Fibroblast of skin of left quadriceps (primary cell): ENCODE measurements at places on chromosomes 6 and 20.

- no peak for DNase-seq
These were observed 143.3 kb downstream of the PRL start for GRCh38 chr6:22153384-22154158.

- DNase-seq = peak; percentile 50
These were observed 15.5 kb upstream of the CLDN20 start for GRCh38 chr6:155248008-155249001.

DNA sequence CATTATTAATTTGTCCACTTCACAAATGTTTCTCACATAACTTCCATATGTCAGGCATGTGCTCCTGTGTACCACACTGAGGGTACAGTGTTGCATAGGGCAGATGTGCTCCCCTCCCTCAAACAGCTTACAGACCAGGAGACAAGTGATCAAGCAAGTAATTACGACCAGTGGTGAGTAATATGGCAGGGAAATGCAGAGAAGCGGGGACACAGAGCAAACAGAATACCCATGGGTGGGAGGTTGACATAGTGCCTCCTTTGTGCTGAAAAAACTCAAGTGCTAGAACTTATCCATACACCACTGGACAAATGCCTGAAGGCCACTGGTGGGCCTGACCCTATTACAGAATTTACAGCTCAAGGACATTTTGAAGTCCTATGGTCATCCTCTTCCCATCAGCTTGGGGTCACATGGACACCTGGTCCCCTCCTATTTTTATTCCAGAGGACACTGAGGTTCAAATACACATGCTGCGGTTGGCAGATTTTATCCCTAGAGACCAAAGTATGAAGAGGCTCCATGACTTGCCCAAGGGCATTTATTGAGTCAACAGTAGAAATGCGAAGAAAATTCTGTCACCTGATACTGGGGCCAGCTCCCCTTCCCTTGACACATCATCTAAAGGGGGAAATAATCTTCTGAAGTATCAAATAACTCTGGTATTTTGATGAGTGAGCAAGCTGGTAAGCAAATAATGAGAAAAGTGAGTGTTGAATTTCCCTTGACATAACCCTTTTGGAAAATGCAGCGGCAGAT lies 116.6 kb downstream of the QRSL1 start:
- no peak for DNase-seq

DNA sequence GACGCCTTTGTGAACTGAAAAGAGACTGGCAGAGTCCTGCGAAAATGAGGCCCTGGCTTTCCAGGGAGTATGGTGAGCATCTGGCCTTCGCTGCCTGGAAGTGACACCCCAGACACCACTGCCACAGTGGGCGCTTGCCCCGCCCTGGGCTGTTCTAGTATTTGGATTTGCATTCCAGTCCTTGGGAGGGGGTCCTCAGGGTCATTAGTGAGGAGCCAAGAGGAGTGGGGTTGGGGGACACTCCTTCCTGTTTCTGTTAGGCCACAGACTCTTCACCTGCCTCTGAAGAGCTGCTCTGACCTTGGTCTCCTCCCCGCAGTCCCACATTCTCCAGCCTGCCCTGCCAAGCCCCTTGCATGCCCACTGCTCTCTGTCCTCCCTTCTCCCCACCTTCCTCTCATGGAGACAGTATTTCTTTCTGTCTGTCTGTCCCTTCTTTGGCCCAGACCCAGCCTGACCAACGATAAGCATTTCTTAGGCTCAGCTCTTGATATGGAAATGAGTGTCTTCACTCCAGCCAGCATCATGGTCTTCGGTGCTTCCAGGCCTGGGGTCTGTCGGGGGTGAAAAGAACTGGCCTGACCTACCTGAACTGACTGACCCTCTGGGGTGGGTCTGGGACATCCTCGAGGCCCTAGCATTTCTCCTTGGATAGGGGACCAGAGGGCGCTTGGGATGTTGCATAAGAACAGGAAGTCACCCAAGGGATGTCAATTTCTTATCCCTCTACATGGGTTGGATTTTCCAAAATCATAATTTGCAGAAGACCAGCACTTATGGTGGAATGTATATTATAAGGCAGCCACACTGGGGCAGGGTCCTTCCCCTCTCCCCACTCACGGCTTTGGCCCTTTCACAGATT lies 19.4 kb downstream of the SLC9A8 start:
- no peak for DNase-seq

DNA sequence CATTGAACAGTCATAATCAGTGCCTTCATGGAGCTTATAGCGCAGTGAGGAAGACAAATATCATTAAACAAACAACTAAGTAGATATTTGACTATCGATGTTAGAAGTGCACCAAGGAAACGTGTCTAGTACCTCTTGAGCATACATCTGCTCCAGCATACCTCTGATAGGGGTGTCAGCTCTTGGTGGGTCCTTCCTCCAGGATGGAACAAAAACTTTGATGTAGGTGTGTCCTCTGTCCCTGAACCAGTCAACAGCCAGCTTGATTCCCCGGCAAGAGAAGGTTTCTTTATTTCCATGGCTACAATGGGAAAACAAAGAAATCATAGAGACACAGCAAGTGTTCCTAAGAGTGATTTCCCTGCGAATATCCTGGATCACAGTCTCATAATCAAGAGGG lies 23.1 kb downstream of the ZC3H12D start:
- no peak for DNase-seq

DNA sequence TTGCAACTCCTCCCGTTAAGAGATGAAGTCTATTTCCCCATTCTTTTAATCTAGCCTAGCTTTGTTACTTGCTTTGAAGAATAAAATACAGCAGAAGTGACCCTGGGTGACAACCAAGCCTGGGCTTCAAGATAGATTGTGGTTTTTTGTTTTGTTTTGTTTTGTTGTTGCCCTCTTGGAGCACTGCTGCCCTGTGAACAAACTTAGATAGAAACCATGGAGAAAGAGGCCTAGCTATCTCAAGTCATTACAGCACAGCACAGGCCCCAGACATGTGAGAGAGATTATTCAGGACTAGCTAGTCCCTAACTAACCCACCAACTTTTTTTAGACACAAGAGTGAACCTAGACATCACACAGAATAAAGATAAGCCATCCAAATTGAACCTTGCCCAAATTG lies 475.2 kb downstream of the EPHA7 start:
- DNase-seq = no peak

- no peak for DNase-seq
These were observed 19.6 kb downstream of the SERPINB6 start for GRCh38 chr6:2951728-2952127.

GRCh38 chr6:10873374-10873773 lies 8.5 kb downstream of the GCM2 start:
- DNase-seq = no peak

- no peak for DNase-seq
These were observed 50.4 kb upstream of the FBXL4 start for GRCh38 chr6:98998103-98998502.

- DNase-seq = no peak
These were observed 5.5 kb downstream of the HLA-DQA1 start for GRCh38 chr6:32642720-32643106.

DNA sequence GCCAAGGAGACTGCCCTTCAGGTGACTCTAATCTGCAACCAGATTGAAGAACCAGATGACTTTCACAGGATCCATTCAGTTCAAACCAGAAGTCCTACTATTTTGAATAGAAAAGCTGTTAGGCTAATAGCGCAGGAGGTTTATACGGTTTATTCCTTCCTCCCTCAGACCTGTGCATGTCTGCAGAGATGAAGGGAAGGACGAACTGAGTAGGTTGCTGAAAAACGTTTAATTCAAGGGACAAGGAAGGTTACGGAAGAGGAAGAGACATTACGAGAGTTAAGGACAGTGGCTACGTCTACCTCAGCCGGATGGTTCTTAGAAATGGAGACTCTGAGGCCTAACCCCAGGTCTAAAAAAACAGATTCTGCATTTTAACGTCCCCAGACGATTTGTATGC lies 978 bp downstream of the AURKA start:
- DNase-seq = no peak

DNA sequence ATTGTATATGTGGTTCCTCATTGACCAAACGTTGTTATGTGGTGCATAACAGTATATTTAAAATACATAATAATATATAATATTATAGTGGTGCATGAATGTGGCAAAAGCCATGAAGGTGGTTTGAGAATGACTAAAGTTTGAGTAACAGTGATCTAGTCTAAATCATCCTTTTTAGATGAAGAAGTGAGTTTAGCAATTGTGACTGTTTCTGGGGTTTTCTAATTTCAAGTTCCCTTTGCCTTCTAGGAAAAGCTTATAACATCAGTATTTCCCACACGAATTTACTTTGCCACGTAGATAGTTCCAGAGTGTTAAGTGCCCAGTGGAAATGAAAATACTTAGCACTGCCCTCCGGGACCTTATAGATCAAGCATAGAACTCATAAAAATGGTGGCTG lies 40.9 kb downstream of the ARFGEF2 start:
- no peak for DNase-seq

GRCh38 chr6:27772261-27773001 lies 139.8 kb downstream of the OR2B2 start:
- DNase-seq = peak; percentile 67

DNA sequence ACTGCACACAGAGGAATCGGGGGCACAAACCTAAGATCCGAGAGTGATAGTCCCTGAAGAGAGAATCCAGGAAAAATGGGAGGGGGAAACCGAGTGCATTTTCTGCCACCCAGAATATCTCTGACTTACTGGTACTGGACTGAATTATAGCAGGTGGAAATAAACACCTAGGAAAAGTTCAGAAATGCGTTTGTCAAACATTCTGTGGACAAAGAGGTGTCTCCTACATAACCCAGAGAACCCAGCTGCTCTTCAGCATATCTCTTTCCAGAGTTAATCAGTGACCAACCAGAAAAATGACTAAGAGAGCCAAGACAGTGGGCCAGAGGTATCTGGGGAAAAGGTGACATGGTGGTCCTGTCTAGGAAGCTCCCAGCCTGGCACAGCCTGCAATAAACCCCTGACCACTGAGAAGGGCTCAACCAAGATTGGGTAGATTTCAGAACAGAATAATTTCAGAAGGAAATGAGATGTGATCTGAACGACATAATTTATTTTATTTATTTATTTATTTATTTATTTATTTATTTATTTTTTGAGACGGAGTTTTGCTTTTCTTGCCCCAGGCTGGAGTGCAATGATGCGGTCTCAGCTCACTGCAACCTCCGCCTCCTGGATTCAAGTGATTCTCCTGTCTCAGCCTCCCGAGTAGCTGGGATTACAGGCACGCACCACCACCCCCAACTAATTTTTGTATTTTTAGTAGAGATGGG lies 6.0 kb upstream of the VNN1 start:
- DNase-seq = no peak

GRCh38 chr6:11851387-11851786 lies 72.8 kb upstream of the ADTRP start:
- peak; percentile 84 for DNase-seq

- DNase-seq = no peak
These were observed 85.9 kb downstream of the VIP start for GRCh38 chr6:152836523-152836922.

GRCh38 chr6:20085817-20086216 lies 126.5 kb downstream of the MBOAT1 start:
- DNase-seq = no peak

GRCh38 chr6:38144365-38144945 lies 324.9 kb downstream of the ZFAND3 start:
- DNase-seq = no peak

GRCh38 chr6:89066940-89067646 lies 13.5 kb upstream of the PNRC1 start:
- DNase-seq = no peak

DNA sequence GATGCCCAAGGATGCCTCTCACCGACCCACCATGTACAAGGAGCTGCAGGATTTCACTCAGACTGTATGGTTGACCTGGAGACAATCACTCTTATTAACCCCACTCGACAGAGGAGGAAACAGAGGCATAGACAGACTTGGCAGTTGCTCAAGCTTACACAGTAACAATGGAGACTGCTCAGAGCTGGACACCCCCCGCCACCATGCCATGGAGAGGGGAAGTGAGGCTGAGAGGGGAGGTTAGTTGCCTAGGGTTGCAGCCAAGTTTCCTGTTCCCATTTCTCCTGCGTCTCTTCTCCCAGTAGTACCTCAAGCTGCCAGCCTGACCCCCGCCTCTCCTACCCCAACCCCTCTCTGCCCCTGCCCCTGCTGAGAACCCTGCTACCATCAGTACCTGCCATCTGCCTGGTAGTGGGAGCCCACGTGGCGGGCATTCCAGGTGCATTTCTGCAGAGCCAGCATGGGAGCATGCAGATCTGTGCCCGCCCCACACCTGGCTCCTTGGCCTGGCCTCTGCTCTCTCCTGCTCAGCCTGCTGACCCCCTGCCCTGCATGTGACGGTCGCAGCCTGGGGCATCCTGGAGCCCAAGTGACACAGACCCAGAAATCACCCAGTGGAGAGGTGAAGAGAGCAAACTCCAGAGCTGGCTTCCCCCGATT lies 157.7 kb downstream of the PREX1 start:
- no peak for DNase-seq

DNA sequence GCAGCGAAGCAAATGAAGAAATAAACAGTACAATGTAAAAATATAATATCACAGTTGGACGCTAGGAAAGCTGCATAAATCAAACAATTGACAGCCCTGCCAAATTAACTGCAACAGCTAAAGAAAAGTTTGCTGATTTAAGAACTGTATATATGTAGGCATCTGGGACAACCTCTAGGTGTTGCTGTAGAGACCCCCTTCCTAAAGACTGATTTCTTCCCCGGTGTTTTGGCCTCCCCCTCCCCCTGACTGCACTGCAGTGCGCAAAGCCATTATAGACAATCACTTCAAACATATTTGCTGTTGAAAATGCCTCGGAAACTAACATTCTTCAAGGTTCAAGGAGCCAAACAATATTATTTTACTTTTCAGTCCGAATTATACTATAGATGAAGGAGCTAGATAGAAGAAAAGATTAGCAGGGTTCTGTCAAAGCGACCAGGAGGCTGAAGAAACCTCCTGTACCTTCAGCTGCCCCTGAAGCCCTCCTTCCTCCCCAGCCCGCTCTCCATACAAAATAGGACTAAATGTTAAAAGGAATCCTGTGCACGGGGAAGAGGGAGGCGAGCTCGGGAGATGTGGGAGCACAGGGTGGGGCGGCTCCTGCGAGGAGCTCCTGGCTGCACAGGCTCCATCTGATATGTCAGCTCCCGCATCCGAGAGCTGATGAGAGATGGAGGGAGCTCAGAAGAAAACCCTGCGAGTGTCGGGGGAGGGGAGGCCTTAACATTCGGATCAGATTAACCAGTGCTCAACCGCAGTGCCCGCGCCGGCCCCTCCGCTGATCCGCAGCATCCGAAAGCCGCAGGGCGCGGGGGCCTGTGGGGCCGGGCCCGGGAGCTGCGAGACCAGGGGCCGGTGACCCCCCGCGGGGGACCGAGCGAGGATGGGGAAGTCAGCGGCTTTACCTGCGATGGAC lies 822 bp downstream of the ELOVL4 start:
- DNase-seq = peak; percentile 15

DNA sequence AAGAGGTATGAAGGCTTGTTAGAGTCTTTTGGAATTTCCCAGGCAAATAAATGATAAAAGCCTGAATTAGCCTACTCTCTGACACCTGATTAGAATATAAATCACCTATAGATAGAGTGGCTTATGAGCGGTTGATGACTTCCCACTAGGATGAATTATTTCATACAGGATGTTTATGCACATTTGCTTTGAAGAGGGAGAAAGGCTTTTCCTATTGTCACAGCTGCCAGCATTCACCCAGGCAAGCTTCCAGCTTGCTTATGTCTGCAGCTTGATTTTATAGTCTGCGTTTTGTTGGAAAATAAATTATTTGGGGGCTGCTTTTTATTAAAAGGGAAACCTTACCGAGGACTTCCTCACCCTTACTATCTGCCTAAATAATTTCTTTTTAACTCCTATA lies 51.3 kb upstream of the EIF2S2 start:
- DNase-seq = no peak

- DNase-seq = no peak
These were observed at the start of gene HMGCLL1 for GRCh38 chr6:55578537-55579363. Gene HMGCLL1 (minus strand): TSS chr6:55579192. CDS start chr6:55579055, 137 bp downstream.
